Fibroblast of skin of right biceps (primary cell): ENCODE measurements at places on chromosomes 7 and 10.
A peak's percentile ranks its signal among the peaks of the same experiment; 100 is the strongest.

DNA sequence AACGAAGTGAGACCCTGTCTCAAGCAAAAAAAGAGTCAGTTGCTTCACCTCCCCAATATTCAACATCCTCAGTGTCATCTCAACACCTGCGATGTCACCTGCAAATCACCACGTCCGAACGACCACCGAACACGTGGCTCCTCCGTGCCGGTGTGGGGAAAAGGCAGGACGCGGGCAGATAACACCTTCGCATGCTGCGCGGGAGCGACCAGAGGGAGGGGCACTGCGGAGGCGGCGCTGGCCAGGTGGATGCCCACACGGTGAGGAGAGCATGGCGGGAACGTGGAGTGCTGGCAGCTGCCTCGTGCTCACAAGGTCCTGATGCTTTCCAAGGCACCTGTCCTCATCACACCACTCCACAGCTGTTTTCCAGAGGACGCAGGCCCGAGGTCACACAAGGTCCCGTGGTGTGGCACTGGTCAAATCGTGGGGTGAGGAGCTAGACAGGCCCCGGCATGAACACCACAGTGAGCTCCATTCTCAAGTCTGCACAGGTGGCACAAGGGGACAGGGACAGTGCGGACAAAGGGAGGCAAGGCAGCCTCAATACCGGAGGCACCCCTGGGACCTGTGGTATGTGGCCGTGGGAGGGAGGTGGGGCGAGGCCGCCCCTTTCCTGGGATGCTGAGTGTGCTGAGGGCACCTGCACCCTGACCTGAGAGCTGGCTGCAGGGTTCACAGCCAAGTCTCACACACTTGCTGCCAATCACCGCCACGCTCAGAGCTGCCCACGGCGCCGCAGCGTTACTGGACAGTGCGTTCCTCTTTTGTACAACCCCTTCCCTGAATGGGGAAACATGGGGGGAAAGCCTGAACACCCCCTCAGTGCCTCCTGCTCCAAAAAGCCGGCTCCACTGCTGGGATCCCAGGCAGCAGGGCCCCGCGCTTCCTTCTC lies 13.0 kb downstream of the TUBGCP2 start:
- no peak for DNase-seq

DNA sequence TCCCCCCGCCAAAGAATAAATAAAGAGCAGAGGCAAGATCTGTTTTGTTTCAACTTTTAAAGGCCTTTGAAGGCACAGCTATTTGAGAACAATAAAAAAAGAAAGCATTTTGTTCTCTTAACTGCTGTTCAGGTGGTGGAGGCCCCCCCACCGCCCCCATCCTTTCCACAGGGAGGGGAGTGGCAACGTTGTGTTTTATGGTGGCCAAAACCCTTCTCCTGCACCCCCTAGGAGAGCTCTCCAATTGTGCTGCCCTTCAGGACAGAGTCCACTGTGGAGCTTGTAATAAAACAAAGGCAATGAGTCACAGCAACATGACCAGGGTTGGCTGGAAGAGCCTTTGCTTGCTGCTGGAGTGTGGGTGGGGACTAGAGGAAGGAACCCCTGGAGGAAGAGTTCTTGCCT lies 987.9 kb downstream of the KCNMA1 start:
- DNase-seq = peak; percentile 80

DNA sequence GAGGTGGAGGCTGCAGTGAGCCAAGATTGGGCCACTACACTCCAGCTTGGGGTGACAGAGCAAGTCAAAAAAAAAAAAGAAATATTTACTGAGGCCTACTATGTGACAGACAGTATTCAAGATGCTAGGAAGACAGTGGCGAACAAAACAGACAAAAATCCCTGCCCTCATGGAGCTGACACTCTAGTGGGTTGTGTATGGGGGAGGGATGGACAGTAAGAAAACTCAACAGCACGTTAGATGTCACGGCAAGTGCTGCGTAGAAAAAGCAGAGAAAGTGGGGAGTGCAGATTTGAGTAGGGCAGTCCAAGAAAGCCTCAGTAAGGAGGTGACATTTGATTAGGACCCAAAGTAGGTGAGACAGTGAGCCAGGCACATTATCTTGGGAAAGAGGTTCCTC lies 10.1 kb downstream of the CAMK2G start:
- no peak for DNase-seq

GRCh38 chr10:14009371-14010100 lies 321.2 kb downstream of the FRMD4A start:
- DNase-seq = peak; percentile 93

GRCh38 chr7:44772867-44773266 lies 23.6 kb upstream of the PPIA start:
- DNase-seq = no peak

DNA sequence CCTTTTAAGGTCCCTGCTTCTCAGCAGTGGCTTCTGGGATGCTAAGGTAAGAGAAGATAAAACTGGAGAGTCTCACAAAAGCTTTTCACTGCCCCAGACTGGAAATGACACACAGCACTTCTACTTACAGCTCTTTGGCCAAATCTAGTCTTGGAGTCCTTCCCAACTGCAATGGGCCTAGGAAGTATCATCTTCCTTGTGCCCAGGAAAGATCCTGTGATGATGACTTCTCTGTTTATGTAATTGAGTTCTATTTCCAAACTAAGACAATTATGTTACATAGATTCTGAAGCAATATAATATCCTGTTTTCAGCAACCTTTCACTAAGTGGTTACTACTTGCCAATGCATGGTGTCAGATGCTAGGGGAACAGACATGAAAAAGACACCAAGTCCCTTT lies 234.1 kb downstream of the PTEN start:
- no peak for DNase-seq

GRCh38 chr10:127092916-127093315 lies 103.5 kb downstream of the INSYN2A start:
- no peak for DNase-seq

DNA sequence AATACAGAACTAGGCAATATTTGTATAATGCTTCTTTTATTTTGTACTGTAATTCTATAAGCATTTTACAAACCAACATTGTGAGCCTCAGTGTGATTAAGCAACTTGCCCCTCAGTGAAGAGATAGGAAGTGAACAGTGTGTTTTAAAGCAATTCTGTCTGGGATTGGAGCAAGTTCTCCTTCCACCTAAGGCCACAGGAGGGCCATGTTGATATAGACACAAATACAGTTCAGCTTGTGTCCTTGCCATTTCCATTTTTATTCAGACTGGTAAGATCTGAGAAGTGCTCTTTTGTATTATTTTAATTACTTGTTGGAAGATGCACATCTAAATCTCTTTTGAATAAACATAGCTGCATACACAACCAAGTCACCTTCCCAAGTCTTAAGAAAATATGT lies 416.3 kb upstream of the COBL start:
- DNase-seq = no peak

DNA sequence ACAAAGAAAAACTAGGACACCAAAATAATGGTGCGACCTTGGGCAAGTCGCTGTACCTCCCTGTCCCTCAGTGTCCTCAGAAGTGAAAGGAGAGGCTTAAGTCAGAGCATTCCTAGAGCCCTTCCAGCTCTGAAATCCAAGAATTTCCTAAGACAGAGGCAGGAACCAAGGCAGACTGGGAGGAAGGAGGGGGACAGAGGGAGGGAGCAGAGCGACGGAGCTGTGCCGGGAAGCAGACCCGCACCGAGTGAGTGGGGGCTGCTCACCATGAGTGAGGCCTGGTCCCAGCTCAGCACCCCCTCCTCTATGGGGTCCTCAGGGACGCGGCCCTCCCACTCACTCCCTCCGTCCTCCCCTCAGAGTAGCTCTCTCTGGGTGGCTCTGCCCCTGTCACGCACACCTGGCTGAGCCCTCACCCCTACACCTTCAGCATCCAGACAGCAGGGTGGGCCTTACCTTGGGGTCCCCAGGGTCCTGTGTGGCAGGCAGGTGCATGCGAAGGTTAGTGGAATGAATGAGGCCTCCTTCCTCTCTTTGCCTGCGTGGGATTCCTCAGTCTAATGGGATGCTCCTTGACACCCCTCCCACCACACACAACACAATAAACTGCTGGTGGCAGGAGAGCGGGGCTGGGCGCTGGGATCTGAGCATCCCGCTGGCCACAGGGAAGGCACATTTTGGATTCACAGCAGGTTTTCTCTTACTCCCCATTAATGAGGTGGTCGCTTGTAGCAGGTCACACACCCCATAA lies 4.6 kb upstream of the SMARCD3 start:
- peak; percentile 15 for DNase-seq

- peak; percentile 94 for DNase-seq
Observed at GRCh38 chr7:44259547-44260457, 59.0 kb downstream of the YKT6 start.

GRCh38 chr7:139937715-139938114 lies 108.7 kb downstream of the TBXAS1 start:
- DNase-seq = no peak

- peak; percentile 59 for DNase-seq
Observed at GRCh38 chr10:102814873-102815661, 22.1 kb downstream of the CYP17A1 start.

- no peak for DNase-seq
Observed at GRCh38 chr10:74824900-74825370, 1.5 kb upstream of the KAT6B start.

DNA sequence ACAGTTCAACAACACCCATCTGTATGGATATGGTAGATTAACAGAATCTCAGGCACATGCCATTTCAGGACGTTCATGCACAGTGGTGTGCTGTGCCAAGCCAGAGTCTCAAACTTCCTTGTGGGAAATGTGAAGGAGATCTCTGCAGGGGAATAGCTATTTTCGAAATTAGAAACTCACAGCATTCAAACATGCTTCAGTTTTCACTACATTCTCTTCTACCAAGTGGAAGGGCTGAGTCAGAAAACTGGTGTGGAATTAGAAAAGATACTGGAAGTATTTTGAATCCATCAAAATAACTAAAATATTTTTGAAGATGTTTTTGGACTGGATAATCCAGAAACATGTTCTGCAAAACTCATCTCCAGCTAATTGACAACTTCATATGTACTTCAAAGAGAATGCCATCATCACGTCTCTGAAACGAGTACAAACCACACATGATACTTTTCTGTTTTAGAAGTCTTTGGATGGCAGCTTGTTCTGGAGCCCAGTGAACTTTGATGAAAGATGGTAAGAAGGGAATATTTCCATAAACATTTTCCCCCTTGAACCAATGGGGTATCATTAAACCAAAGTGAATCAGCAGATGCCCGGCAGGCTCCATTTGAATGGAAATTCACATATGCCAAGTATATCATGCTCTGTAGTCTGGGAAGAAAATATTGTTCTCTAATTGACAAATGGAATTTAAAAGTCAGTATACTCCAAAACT lies 616.3 kb upstream of the IGFBP3 start:
- peak; percentile 60 for DNase-seq

DNA sequence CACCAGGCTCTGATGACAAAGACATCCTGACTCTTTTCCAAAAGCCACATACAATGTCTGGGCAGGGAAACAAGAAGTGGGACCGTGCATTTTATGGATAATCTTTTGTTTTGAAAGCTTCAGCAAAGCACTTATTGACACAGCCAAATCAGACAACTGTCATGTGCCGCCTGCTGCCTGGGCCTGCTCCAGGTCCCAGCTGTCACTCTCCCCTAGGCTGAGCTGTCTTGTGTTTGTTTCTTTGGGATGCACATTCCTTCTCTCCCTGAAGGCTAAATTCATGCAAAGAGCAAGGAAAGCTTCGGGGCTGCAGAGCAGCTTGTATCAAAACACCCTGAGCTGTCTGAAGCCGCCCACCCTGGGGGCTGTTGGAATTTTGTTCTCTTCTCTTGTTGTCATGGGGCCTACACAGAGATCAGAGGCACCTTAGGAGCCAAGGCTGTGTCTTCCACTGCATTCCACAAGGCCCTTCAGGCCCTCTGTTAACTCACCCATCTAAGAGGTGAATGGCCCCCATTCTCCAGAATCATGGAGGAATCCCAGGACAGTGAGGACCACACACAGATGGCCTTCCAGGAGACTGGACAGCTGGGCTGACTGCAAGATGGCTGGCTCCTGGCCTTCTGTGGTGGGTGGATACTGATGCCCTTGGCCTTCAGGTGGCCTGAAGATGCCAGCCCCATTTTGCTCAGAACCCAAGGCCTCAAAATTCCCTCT lies 17.8 kb upstream of the SLC18A2 start:
- no peak for DNase-seq
